ENCODE measurements at places on chromosomes 5 and 9.

GRCh38 chr5:54259090-54259489 lies 51.3 kb downstream of the ARL15 start:
- no peak for DNase-seq

DNA sequence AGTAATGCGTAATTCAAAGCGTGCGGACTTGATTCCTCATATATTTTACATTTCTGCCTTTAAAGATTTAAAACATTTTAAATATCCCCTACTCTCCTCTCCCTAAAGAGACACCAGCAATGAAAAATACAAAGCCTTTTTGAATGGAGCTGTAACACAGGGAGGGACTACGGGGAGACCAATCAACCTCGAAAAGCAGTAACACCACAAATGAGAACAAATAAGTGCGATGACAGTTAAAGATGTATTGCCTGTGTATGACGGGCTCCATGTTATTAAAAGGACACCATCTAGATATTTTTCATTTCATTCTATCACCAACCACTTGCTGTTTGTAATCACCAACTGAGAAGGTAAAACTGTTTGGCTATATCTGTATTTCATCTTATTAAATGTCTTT lies 230.3 kb upstream of the TBCA start:
- no peak for DNase-seq

- no peak for DNase-seq
Observed at GRCh38 chr5:170021506-170021905, 41.2 kb upstream of the INSYN2B start.

- no peak for DNase-seq
Observed at GRCh38 chr5:73522989-73523388, 24.7 kb downstream of the BTF3 start.

- DNase-seq: no peak
Observed at GRCh38 chr5:32692036-32692746, 18.9 kb upstream of the NPR3 start.

DNA sequence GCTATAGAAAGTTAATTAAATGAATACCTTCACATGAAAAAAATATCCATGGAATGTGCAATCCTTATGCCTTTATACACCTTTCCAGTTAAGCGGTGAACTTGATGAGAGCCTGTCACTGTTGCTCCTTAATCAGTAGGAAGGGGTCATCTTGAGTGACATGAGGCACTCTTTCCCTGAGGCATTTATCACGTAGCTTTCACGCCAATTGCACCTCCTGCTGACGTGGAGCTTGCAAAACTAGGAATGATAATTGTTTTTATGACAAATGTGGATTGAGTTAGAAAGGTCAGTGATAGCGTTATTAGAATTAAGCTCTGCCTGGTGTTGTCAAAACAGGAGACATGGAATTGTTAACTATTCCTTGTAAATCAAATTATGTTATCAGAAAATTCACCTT lies 79.7 kb downstream of the SLF1 start:
- DNase-seq: no peak

DNA sequence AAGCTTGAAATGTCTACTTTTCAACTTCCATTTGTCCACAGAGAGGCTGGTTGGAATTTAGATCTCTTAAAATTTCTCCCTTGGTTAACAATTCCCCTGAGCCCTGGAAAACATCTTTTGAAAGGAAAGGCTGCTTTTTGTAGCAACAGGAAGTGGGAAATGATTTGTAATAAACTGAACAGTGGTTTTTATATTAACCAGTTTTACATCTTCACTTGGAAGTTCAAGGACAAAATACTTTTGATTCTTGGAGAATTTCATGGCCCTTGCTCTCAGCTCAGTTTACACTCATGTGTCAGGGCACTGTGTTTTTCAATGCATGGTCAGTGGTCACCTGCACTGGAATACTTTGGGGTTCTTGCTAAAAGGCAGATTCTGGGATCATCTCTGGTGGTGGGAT lies 9.9 kb downstream of the MLANA start:
- DNase-seq: no peak

GRCh38 chr9:38346811-38347210 lies 45.7 kb upstream of the ALDH1B1 start:
- DNase-seq: no peak

GRCh38 chr9:99184110-99184474 lies 37.6 kb downstream of the ALG2 start:
- no peak for DNase-seq

GRCh38 chr5:76820526-76820890 lies 1.7 kb downstream of the F2RL1 start:
- no peak for DNase-seq

GRCh38 chr5:178323541-178323865 lies 90.9 kb upstream of the PHYKPL start:
- no peak for DNase-seq

- no peak for DNase-seq
Observed at GRCh38 chr5:53971131-53971530, 339.2 kb downstream of the ARL15 start.

DNA sequence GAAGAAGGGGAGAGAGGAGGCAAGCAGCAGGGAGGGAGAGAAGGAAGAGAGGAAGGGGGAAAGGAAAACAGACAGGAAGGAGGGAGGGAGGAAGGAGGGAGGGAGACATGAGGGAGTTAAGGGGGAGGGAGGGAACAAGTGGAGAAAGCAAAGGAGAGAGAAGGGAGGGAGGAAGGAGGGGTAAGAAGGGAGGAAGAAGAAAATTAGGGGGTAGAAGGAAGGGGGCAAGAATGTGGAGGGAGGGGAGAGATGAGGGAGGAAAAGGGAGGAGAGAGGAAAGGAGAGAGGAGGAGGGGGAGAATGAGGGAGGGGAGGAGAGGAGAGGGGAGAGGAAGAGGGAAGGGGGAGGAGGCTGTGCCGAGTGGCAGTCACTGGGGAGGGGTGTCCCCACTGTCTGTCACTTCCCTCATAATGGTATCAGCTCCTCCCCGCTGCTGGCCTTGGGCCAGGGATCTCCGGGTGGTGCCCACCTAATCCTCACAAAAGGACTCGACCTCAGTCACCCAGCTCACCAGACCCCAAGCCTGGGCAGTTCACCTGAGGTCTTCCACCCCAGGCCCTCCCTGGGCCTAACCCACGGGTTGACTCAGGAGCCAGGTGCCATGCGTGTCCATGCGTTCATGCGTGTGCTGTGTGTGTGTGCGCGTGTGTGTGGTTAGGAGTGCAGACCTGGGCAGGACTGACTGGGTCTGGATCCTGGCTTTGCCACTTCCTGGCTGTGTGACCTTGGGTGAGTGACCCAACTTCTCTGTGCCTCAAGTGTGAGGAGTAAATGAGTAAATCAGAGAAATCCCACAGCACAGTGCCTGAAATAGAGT lies 18.1 kb downstream of the C9orf50 start:
- DNase-seq: no peak

- DNase-seq: no peak
Observed at GRCh38 chr5:178131446-178131996, 707 bp downstream of the RMND5B start.

DNA sequence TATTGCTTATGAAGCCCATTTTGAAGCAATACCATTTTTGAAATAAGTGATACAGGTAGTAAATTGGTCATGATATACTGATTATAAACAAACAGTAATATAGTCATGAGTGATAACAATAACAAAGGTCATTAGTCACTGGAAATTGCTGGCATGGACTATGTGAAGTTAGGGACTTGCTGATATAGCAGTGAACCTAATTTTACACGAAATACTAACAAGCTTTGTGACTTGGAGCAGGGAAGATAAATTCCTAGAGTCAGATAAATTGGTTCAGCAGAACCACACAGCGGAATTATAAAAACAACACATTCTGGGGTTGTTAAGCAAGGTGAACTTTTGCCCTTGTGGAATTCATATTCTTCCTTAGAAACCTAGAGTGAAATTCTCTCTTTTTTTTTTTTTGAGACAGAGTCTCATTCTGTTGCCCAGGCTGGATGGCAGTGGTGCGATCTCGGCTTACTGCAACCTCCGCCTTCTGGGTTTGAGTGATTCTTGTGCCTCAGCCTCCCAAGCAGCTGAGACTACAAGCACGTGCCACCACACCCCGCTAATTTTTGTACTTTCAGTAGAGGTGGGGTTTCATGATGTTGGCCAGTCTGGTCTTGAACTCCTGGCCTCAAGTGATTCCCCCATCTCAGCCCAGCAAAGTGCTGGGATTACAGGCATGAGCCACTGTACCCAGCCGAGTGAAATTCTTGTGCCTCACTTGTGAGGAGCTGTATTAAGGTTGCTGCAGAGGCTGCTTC lies 6.0 kb downstream of the UGCG start:
- no peak for DNase-seq

GRCh38 chr9:8338767-8339510 lies 539.4 kb upstream of the DMAC1 start:
- no peak for DNase-seq

DNA sequence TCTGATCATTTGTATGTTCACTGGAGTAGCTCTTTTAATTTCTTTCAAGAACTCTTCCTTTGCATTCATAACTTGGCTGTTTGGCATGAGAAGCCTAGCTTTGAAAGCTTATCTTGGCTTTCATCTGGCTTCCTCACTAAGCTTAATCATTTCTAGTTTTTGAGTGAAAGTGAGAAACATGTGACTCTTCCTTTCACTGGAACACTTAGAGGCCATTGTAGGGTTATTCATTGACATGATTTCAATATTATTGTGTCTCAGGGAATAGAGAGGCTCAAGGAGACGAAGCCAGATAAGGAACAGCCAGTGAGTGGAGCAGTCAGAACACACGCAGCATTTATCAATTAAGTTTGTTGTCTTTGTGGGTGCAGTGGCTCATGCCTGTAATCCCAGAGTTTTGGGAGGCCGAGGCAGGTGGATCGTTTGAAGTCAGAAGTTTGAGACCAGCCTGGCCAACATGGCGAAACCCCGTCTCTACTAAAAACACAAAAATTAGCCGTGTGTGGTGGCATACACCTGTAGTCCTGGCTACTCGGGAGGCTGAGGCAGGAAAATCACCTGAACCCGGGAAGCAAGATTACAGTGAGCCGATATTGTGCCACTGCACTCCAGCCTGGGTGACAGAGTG lies 98.3 kb downstream of the UGCG start:
- DNase-seq: no peak

- DNase-seq: peak; percentile 37
Observed at GRCh38 chr9:35910613-35911359, 1.5 kb downstream of the SPAAR start.

DNA sequence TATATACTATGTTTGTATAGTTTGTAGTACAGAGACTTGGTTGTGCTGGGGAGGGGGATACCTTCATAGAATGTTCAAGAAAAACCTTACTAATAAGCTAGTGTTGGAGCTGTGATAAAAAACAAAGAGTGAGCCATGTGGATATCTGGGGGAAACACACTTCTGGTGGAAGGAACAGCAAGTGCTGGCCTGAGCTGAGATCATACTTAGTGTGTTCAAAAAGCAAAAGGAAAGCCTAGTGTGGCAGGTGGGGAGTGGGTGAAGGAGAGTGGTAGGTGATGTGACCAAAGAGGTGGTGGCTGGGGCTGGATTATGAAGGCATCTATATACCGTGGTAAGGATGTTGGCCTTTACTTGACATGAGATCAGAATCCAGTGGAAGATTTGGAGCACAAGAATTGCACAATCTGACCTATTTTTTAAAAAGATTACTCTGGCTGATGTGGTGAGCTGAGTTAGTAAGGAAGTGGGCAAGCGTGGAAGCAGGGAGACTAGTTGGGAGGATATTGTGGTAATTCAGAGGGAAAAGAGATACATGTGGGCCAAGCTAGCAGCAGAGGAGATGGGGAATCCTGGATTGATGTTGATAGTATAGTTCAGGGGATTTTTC lies 26.6 kb downstream of the PALM2AKAP2 start:
- DNase-seq: no peak

DNA sequence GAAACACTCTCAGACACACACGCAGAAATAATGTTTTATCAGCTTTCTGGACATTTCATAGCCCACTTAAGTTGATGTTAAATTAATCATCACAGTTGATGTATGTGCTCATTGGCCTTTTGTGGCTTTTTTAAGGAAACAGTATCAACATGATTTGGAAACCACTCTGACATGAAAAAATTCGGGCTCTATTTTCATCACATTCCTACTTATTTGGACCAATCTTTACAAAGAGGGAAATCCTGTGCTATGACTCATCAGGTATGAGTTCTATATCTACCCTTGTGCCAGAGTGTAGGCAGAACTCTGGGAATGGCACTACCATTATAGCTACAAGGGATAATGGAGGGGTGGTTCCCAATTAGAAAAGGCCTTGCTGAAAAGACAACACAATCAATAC lies 388.4 kb upstream of the PTGER4 start:
- no peak for DNase-seq

DNA sequence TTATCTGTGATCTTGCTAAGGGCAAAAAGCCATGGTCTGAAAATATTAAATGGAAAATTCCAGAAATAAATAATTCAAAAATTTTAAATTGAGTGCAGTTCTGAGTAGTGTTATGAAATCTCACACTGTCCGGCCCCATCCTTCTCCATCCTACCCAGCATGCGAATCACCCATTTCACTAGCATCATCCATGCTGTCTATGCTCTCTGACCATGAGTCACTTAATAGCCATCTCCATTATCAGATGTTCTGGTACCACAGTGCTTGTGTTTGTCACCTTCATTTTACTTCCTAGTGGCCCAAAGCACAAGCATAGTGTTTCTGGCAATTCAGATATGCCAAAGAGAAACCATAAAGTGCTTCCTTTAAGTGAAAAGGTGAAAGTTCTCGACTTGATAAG lies 63.3 kb upstream of the SMC5 start:
- no peak for DNase-seq

DNA sequence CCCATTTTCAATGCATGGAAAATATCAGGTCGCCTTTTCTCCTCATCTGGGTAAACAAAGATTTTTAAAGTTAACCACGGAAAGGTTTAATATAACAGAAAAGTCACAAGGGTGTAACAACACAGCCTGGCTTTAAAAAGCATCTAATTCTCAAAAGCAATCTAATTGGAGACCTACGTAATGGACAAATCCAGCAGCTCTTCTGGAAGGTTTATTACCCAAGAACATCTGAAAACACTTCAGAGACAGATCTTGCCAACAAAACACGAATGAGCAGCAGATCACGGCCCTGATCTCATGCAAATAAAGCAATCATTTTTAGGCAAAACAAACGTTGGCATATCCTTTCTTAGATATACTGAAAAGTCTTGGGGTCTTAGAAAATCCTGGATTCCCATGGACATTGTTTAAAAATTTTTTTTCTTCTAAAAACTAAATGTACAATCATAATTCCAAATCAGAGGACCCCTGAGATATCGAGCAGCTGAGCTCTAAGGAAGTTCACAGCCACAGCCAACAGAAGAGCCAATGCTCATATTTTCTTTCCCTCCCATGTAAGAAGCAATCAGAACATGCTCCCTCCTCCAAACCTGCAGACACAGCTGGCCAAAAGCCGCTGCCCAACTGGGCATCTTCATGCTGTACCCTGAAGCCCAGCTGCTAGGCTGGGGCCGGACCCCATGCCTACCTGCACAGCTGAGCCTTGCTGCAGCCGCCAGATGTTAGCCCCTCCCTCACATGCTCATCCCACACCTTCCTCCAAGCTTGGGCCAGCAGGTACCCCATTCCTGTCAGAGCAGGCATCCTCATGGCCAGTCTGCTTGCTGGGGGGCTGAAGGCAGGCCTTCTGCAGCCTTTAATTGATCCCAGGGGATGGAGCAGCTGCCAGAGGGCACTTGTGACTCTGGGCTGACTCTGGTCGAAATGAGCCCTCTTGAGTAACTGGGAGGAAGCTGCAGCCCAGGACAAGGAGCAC lies 11.2 kb downstream of the ANKS6 start:
- DNase-seq: no peak

GRCh38 chr5:172939071-172939470 lies 20.2 kb upstream of the RPL26L1 start:
- DNase-seq: no peak
